NCI-H2107 (cell line): ENCODE measurements at places on chromosomes 3 and 15.

DNA sequence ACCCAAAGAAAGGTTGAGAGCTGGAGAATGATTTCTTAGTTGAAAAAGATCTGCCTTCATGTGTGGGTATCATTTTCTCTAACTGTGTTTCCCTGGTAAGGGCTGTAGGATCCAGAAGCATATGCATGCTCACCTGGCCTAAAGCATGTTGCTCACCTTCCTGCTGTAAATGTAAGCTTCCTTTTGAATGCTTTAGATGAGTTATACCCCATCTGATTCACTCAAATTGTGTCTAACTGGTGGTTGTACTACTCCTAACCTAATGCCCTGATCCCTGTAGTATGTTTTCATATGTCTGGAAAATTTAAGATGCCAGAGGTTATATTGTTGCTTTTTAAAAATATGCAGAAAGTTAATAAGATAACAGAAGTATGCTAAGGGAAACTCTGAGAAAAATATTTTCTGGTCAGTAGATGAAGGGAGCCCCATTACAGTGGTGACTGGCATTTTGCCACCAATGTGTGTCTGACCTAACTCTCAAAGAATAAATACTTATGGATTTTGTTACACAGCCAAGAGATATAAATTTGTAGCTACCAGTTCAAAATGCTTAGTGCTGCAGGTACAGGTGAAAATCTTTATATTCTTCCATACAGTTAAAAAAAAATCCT is 7.7 kb downstream of the FILIP1L start:
- DNase-seq = no peak

DNA sequence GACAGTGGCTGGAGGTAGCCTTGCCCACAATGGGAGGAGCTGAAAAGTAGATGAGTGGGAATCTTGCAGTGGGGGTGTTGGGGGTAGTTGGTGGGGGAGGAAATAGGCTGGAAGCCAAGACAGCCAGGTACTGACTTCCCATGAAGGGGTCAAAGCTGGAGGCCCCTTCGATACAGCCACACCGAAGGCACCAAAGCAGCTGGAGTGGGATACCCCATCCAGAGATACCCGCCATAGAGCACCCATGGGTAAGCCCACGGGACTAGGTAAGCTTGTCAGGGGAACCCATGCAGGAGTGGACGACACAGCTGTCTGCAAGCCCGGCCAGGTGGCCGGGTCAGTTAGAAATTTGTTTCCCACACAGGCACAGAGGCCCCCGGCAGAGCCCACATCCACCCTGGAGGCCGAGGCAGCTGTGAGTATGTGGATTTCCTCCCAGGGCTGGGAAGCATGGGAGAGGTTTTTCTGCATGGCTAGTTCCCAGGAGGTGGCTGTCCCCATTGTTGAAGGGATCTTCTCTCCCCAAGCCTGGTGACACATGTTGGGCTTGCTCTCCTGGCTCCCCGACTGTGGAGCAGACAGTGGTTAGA is 28.6 kb downstream of the PRR23E start:
- no peak for DNase-seq

DNA sequence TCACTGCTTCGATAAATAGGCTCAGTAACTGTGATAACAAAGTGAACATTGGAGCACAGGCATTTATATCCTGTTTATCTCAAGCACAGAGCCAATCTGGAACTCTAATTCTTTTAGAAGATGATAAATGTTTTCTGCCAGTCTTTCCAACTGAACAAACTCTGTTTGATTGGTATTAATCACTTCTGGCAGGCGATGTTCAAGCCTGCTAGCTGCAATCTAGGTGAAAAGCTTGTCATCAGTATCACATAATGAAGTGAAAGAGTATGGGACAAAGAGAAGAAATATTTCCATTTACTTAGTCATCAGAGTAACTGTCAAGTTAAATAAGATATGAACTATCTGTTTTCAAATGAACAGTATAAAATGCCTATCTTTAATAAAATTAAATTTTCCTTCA is 577.3 kb downstream of the VGLL3 start:
- DNase-seq = no peak

DNA sequence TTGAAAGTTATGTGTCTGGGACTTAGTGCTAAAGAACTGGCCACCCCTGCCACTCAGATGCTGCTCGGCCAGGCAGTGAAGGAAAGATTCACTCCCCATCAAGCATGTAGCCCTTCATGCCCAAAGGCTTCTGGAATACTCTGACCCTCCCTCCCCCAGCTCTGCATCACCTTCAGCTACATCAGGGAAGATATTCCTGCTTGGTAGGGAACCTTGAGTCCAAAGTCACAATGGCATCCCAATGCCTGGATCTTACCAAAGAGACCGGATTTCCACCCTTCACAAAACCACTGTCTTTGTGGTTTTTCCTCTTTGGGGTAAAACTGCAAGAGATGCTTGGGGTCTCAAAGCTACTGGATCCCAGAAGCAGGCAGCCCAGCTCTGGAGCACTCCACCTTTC is 18.2 kb upstream of the BCL2A1 start:
- DNase-seq = no peak

GRCh38 chr15:42018306-42019224 is 2.3 kb downstream of the PLA2G4E start:
- DNase-seq = no peak

- no peak for DNase-seq
Measured at GRCh38 chr15:72127724-72128322, 9.6 kb downstream of the SENP8 start.

GRCh38 chr15:28881170-28881569 is 4.6 kb upstream of the APBA2 start:
- no peak for DNase-seq

GRCh38 chr3:107729686-107730085 is 206.9 kb downstream of the BBX start:
- no peak for DNase-seq

- no peak for DNase-seq
Measured at GRCh38 chr15:73982222-73982962, 9.7 kb downstream of the STOML1 start.

DNA sequence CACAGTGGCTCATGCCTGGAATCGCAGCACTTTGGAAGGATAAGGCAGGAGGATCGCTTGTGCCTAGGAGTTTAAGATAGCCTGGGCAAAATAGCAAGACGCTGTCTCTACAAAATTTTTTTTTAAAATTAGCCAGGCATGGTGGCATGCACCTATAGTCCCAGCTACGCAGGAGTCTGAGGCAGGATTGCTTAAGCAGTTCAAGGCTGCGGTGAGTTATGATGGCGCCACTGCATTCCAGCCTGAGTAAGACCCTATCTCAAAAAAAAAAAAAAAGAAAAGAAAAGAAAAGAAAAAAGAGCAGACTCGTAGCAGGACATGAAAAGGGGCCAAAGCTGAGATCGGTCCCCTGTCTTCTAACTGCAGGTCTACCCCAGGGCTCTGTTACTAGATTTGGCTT is 18.9 kb downstream of the SRGAP3 start:
- DNase-seq = no peak

DNA sequence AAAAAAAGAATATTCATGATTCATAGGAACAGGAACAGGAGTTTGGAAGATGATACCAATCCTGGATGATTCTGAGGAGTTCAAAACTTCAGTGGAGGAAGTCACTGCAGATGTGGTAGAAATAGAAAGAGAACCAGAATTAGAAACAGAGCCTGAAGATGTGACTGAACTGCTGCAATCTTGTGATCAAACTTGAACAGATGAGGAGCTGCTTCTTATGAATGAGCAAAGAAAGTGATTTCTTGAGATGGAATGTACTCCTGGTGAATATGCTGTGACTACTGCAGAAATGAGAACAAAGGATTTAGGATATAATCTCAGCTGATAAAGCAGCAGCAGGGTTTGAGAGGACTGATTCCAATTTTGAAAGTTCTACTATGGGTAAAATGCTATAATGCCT is 72.7 kb downstream of the GSK3B start:
- DNase-seq = no peak

GRCh38 chr3:197846491-197846890 is 55.4 kb downstream of the LRCH3 start:
- DNase-seq = no peak

GRCh38 chr15:76173317-76173834 is 113.6 kb downstream of the TMEM266 start:
- DNase-seq = no peak

DNA sequence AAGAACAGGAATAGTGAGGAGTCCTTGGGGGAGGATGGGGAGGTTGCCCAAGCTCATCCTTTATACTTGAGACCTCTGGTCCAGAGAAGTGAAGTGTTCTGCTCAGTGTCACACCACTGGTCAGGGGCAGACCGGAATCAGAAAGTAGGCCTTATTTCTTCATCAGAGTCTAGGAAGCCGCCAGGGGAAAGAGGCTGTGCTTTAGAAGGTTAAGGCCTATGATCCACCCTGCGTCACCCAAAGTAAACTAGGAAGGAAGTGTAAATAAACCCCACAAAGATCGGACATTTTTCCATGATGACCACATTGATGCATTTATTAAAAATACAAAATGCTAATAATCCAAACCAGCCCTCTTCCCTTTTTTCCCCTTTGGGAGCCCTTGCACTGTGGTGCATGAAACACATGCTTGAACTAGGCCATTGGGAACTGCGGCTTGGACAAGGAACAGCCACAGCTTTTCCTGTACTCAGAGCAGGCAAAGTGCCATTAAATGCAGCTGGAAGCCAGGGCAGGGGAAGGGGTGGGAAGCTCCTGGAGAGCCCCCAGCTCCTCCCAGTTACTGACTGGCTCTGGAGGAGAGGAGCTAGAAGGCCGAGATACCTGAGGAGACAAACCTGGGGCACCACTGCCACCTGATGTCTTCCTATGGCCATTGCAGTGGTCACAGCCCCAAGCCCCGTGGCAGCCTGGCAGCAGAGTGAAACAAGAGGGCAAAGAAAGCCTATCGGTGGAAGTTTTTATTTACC is 37.0 kb downstream of the CDC25A start:
- DNase-seq = peak; percentile 56

GRCh38 chr3:190165253-190165652 is 44.6 kb upstream of the P3H2 start:
- no peak for DNase-seq

GRCh38 chr3:12423918-12424630 is 60.2 kb upstream of the TSEN2 start:
- no peak for DNase-seq

GRCh38 chr3:35651851-35652250 is 12.5 kb downstream of the ARPP21 start:
- DNase-seq = no peak

- DNase-seq = no peak
Measured at GRCh38 chr3:124730941-124731297, 667 bp downstream of the UMPS start.

- no peak for DNase-seq
Measured at GRCh38 chr3:14202874-14203520, 24.4 kb downstream of the LSM3 start.

GRCh38 chr15:33852094-33852493 is 116.2 kb upstream of the CHRM5 start:
- DNase-seq = no peak

GRCh38 chr15:48650931-48651330 is 5.4 kb upstream of the FBN1 start:
- DNase-seq = no peak

DNA sequence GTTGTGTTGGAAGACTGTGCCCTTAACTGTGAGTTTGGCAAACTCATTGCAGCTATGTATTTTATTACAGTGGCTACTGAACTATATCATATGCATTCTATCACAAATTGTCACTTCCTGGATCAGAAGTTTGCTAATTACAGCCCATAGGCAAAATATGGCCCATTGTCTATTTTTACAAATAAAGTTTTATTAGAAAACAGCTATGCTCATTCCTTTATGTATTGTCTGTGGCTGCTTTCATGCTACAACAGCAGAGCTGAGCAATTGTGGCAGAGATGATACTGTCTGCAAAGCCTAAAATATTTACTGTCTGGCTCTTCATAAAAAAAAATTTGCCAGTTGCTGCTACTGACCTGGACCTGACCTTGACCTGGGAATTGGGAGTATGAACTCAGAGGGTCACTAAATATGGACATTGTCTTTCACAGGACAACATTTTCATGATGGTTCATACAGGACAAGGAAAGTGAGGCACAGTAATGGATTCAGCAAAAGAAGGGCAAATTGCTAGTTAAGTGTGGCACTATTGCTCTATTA is 316.9 kb downstream of the ZNF621 start:
- DNase-seq = no peak

GRCh38 chr15:100897221-100898151 is 17.9 kb downstream of the ALDH1A3 start:
- no peak for DNase-seq

DNA sequence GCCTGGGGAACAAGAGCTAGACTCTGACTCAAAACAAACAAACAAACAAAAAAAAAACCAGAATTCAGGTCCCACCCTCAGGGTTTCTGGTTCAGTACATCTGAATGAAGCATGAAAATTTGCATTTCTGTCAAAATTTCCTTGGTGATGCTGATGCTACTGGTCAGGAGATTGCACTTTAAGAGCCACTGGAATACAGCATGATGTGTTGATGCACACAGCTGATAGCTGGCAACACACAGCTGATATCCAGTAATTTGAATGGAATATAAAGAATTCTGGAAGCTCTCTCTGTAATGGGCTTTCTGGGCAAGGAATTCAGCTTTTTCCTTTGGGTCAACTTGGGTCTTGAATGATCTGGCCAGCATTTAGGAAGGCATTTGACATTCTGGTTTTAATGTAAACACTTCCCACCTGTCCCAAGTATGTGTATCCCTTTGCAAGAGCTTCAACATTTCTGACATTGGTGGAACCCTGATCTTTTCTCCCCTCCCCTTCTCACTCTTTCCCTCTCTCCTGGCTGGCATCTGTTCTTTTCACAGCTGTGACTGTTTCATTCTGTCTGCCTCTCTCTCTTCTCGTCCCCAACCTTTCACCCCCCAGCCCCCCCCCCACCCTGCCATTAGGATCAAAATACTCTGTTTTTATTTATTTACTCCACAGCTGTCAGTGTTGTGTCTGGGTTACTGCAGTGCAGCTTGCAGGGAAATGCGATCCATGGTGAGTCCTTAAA is 189.5 kb downstream of the TPRG1 start:
- DNase-seq = no peak

DNA sequence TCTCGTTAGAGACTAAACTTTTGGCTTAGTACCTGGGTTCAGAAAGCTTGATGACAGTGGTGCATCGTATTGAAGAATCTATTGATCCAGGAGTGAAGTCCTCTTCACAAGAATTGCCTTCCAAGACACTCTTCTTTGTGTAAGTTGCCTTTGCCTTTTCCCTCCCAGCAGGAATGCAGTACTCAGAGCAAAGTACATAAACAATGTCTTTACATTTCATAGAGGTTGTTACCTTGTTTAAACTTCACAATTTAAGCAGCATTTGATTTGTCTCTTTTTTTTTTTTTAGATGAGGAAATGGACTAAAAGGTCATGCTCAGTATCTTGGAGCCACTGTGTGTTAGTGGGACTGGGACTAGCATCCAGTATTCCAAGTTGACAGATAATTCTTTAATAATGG is 9.9 kb downstream of the RAB7A start:
- DNase-seq = no peak

GRCh38 chr3:118949113-118949760 is 85.4 kb downstream of the IGSF11 start:
- DNase-seq = no peak
